ENCODE measurements at places on chromosomes 4 and X.

DNA sequence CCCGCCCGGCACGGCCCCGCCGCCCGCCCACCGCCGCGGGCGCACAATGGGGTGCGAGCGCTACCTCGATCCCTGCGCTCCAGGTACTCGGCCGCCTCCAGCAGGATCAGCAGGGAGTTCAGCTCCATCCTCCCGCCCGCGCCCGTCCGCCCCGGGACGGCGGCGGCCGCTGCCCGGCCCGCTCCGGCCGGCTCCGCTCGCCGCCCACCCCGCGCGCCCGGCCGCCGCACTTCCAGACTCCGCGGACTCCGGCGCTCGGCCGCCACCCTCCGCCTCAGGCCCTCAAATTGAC lies at the start of gene MXD4:
Gene MXD4, minus strand, starts transcription at position 257 of the 292 bp plus-strand sequence. Its CDS starts 129 bp downstream, at position 128.
- no peak for DNase-seq

GRCh38 chr4:38105475-38106220 lies 145.4 kb downstream of the PTTG2 start:
- DNase-seq, result no peak

GRCh38 chr4:35063031-35063570 lies 1181.2 kb downstream of the ARAP2 start:
- DNase-seq, result no peak

GRCh38 chrX:143873343-143873742 lies 10.5 kb upstream of the UBE2NL start:
- DNase-seq, result no peak

- no peak for DNase-seq
Measured at GRCh38 chrX:69107747-69108401, 57.4 kb downstream of the PJA1 start.

GRCh38 chr4:187840814-187841213 lies 154.8 kb upstream of the ZFP42 start:
- DNase-seq, result no peak

DNA sequence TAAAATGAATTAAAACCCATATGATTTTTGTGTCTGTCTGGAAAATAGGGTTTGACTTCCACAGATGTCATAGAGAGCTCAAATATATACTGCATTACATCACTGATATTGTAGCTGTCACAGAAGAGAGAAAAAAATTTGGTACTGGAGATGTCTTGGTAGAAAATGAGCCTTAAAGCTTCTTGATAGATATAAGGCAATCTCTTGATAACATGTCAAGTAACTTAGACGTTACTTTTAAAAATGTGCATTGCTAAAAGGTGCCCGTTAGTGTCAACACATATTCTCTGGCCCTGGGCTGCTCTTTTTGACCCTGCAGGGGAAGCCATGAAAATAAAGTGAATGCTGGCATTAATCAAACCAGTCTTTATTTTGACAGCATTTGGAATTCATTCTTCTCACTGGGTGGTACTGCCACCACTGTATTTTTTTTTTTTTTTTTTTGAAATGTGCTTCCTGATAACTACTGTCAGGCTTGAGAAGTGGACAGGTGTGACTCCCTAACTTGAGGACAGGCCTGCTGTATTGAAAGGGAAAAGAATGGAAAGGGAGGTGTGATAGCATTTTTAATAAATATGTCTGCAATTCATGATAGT lies 53.0 kb upstream of the RAPGEF2 start:
- DNase-seq, result no peak

DNA sequence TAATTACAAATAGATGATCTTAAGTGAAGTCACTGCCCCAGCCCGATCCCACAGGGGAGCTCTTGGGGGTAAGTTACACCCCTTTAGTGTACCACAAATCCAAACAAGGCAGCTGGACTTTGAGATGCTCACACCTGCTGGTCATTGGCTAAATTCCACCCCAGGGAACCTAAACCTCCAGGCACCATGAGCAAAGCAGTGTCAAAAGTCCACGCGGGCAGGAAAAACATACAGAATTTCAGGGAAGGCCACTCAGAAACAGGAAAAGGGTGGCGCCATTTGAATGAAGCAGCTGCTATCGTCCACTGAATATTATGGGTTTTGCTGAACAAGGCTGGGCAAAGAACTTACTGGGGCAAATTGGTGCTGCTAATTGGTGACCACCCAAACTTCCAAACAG lies 30.9 kb downstream of the SUPT20HL1 start:
- DNase-seq, result no peak

GRCh38 chr4:112214390-112215264 lies 17.0 kb upstream of the AP1AR start:
- no peak for DNase-seq

DNA sequence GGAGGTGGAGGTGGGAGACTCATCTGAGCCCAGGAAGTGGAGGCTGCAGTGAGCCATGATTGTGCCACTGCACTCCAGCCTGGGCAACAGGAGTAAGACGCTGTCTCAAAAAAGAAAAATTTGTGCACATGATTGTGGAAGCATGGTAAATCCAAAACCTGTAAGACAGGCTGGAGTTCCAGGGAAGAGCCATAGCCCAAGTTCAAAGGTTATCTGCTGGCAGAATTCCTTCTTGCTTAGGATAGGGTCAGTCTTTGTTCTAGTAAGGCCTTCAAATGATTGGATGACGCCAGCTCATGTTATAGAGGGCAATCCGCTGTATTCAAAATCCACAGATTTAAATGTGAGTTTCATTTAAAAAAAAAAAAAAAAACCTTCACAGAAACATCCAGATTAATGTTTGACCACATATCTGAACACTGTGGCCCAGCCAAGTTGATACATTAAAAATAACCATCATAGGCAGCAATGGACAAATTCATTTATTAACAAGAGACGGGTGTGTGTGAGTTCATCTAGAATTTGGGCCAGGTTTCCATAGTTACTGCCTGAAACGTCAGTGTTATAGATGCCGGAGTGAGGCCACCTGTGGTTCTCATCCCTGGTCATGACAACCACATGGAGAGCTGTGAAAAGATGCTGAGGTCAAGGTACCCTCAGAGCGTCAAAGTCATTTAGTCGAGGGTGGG lies 35.2 kb upstream of the SLC2A9 start:
- DNase-seq, result no peak

DNA sequence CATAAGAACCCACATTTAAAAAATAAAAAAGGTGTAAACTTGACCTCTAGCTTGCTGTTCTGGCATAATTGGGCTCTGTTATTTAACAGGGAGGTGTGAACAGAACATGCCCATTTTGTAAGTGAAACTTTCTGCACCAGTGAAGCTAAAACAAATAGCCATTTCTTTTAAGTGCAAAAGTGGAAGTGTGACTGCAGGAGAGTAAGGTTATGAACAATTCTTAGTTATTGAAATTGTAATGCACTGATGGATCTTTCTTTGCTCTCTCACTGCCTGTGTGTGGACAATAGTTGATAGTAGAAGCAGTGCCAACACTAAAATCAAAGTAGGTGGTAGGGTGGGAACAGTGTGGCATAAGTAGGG lies 12.6 kb downstream of the P2RY10 start:
- no peak for DNase-seq

GRCh38 chrX:86946569-86946968 lies 571.0 kb upstream of the KLHL4 start:
- no peak for DNase-seq

- no peak for DNase-seq
Measured at GRCh38 chrX:107630031-107630689, 1.9 kb downstream of the PRPS1 start.

GRCh38 chr4:111798840-111799239 lies 346.4 kb upstream of the FAM241A start:
- DNase-seq, result no peak

DNA sequence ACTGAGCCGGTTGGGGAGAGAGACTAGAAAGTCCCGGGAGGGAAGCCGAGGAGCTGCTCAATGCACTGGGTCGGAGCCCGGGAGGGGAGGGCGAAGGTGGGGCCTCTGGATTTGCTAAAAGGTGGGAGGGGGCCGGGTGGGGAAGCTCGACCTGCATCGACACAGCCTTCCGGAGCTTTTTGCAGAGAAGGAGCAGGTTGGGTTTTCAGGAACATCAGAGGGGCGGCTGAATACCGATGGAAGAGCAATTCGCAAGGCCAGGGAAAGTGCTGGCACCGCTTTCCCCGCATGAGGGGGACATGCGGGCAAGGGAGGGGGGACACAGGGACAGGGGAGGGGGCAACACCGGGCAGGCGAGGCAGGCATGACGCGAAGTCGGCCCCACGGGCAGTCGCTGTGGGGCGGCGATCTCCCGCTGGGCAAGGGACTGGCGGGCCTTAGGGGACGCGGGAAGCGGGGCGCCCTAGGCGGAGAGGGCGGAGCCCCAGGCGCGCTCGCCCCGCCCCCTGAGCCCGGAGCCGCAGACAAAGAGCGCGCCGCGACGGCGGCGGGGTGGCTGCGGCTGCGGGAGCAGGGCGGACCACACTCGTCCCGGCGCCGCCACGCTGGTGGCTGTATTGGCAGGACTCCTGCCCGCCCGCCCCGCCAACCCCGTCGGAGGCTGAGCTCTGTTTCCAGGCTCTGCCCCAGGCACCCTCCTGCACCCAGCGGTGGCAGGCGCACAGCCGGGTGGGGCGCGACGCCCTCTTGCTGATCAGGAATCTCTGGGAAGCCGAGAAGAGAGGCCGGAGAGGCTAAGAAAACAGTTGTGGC lies 11.6 kb downstream of the PDZD4 start:
- no peak for DNase-seq

DNA sequence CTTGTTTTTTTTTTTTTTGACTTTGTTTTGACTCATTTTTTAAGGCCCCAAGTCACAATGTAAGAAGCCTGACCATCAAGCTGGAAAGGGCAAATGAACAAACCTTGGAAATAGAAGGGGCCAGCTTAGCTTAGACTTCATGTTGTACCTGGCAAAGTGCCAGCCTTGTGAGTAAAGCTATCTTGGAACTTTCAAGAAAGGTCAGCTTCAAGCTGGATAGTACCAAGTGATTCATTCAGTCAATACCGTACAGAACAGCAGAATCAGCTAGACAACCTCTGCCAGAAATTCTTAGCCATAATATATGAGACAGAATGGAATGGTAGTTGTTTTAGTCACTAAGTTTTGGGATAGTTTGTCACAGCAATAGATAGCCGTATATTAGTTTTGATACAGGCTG lies 1492.2 kb upstream of the TENM3 start:
- no peak for DNase-seq

DNA sequence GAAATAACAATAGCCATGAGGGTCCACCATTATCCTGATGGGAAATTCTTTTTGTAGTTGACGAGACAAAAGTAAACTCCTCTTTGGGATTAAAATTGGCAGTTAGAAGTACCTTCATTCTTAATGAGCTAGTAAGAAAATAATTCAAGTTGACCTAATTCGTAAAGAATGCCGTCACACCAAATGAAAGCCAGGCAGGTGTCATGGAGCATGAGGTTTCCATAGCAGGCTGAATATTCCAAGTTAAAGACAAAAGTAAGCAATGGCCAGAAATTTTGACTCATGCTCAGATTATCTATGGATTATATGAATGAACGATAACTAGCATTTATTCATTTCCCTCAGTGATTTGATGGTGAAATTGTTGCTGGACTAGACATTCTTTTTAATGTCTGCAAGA lies 192.2 kb upstream of the FAT1 start:
- DNase-seq, result no peak

DNA sequence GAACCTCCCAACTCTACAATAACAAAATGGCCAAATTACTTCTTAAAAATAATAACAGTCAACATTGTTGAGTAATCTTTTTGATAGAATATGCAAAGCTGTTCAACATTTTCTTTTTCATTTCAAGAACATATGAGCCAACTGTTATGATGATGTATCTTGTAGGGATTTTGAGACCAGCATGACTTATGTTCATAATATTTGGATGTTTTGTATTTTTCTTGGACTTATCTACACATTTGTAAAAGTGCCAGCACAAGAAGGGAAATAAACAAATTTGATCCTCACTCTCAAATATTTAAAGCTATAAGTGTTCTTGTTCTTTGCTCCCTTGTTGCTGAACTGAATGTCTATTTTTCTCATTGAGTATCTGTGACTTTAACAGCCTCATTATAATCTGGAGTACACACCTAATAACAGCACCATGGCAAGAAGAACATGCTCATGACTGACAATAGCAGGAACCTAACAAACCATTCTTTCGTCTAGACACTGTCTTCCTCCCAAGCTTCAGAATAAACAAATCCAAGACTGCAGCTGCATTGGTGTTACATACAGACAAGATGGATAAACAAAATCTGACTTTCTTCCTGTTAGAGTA lies 1049.7 kb downstream of the FAT4 start:
- no peak for DNase-seq

GRCh38 chr4:103721251-103721650 lies 1.5 kb upstream of the TACR3 start:
- no peak for DNase-seq

GRCh38 chrX:69268611-69269010 lies 103.4 kb upstream of the PJA1 start:
- DNase-seq, result no peak

GRCh38 chr4:2936773-2937145 lies 26.4 kb downstream of the NOP14 start:
- no peak for DNase-seq

- no peak for DNase-seq
Measured at GRCh38 chrX:19515615-19516105, 352 bp upstream of the MAP3K15 start.

GRCh38 chrX:152926923-152927322 lies 29.1 kb downstream of the ZNF185 start:
- DNase-seq, result no peak

DNA sequence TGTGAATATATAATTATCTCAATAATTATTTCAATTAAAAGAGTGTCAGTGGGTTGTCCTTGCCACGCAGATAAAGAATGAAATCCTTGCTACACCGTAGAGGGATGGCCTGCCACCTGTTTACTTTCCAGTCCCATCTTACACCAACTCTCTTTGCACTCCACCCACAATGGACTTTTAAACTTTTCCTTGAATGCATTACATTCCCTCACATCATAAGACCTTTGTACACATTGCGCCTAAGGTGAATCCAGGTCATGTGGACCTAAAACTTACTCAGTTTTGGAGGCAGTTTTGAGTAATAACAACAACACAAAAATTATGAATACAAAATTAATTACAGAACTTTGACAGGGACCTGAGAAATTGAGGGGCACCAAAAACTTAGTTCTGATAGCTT lies 78.7 kb upstream of the PDE5A start:
- no peak for DNase-seq

DNA sequence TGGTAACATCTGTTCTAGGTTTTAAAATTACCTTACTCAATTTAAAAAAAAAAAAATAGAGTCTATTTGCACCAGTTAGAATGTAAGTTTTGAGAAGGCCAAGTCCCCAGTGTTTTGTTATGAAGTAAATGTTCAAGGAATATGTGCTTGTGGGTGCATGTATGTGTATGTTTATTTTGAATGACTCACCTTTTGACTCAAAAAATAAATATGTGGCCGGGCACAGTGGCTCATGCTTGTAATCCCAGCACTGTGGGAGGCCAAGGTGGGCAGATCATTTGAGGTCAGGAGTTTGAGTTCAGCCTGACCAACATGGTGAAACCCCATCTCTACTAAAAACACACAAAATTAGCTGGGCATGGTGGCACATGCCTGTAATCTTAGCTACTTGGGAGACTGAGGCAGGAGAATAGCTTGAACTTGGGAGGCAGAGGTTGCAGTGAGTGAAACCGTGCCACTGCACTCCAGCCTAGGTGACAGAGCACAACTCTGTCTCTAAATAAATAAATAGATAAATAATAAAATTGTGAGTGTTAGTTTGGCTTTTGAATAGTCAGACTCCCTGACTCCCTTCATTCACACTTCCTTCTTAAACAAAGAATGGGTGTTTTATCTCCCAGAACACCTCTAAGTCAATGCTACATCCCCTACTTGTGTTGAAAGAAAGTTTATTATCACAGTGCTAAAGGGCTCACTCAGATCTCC lies 511.3 kb upstream of the PCDH7 start:
- DNase-seq, result no peak

GRCh38 chrX:100356351-100356896 lies 53.6 kb downstream of the PCDH19 start:
- no peak for DNase-seq

Data from ascending aorta (tissue), 2 donors.